HS-27A (cell line): ENCODE measurements at places on chromosomes 4 and X.

DNA sequence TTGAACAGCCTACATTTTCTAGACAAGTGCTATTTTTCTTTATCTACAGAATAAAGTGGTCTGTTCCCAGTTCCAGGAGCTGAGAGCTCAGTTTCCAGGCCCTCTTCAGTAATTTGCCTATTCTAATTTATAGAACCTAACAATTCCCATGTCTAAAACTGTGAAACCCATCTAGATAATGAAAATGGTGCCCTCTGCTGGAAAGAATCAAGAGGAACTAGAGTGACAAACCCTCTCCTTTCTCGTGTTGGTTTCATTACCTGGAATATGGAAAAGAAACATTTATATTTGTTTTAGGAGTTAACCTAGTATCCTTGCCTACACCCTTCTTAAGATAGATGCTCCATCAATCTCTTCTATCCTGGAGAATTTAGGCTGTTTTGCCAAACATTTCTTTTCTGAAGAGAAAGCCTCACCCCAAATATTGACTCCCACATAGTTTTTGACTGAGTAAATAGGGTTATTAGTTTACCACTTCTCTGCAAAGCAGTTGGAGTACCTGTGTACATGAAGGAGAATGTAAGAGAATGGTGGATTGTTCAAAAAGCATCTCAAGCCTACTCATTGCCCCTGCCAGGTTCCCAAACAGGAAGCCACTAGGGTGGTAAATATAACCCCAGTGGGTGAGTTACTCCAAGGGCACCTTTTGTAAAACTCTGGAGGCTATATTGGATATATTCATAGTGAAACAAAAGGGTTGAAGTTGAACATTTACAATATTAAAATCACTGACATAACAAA is 121.6 kb downstream of the RASL11B start:
- DNase-seq: peak; percentile 15

- no peak for DNase-seq
These were observed 188.8 kb downstream of the SOWAHB start for GRCh38 chr4:76708971-76709771.

- DNase-seq: no peak
These were observed 38.8 kb downstream of the NSG1 start for GRCh38 chr4:4425696-4426095.

GRCh38 chr4:67910585-67910905 is 26.7 kb upstream of the TMPRSS11D start:
- DNase-seq: no peak

DNA sequence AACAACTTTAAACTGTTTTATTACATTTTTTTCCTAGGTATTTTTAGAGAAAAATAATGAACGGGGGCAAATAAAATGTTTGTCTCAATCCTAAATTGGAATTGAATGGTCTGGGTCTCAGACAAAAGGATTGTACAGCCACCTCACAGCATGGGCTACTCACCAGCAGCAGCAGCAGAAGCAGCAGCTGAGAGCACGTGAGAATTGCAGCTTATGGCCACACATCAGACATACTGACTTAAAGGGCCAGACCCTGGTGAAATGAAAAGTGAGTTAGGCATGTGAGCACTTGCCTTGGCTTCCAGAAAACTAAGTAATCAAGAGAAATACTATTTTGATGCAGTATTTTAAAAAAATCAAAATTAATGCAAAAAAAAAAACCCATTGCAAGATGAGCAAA is 56.6 kb downstream of the AASDH start:
- no peak for DNase-seq

DNA sequence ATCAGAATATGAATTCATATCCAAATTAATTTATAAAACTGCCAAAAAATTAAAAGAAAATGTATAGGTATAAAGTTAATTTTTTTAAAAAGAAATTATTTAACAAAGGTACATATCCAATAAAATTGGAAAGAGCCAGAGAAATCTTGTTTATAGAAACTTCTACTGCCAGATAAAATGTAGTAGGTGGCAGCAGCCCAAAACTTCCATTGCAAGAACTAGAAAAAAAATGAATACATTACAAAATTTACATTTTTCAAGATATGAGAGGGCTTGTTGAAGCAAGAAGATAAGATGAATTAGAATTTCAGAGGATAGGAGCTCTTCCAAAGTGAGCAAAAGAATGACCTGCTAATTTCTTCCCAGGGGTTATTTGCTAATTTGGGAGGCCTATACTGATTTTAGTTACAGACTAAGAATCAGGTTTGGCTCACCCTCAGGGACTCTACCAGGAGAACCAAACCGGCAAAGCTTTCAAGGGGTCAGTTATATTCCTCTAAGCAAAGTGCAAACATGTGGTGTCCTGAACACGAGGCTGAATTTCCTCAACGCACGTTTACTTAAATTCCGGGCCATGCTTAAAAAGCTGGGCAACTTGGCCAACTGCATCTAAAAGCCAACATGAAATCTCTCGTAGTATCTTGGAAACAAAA is 17.5 kb downstream of the ANKRD50 start:
- no peak for DNase-seq

DNA sequence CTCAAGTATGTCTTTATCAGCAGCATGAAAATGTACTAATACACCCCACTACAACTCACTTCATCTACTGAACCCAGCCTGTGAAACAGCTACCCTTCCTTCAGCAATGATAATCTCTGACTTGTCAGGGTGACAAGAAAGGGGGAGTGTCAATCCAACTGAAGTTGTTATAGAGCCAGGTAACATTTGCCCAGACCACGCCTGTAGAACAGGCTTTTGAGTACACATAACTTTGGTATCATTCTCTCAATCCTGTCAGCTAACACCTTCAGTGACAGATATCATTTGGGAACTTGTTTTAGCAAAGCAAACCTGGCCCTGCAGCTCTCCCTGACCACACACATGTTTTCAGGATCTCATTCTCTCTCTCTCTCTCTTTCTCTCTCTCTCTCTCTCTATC is 592.2 kb downstream of the SMARCA1 start:
- no peak for DNase-seq

GRCh38 chr4:163194593-163194992 is 27.9 kb upstream of the NAF1 start:
- no peak for DNase-seq

GRCh38 chr4:170089274-170089667 is 485 bp downstream of the AADAT start:
- peak; percentile 2 for DNase-seq

DNA sequence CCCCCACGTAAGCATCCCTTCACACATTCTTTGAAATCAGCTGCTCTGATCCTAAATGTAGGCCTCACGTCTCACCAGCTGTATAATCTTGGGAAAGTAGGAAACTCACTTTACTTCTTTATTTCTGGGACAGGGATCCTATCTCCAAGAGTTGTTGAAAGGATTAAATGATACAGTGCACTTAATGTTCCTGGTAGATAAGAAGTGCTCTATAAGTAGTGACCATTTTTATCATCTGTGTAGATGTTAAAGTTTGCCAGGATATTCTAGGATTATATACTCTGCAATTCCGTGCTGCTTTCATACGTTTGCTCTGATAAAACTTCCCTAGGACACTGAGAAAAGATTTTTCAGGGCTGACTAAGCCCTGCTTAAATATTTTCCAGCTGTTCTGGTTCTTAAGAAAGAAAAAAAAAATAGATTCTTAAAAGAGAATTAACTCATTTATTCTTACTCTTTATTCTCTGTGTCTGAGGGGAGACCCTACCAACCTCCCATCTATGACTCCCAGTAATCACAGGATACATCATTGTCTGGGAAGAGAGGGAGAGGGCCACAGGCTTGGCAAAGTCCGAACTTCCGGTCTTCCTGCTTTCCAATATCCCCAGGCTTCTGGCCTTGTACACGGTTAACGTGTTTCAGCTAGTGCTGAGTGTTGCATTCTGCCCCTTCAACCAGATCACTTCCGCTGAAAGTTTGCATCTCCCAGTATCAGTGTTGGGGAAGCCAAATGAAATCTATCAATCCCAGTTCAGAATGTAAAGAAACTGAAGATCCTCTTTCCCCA is 269.2 kb downstream of the TRIML1 start:
- DNase-seq: no peak
